Occipital lobe (tissue), 3 donors: ENCODE measurements at places on chromosomes 4 and X.

DNA sequence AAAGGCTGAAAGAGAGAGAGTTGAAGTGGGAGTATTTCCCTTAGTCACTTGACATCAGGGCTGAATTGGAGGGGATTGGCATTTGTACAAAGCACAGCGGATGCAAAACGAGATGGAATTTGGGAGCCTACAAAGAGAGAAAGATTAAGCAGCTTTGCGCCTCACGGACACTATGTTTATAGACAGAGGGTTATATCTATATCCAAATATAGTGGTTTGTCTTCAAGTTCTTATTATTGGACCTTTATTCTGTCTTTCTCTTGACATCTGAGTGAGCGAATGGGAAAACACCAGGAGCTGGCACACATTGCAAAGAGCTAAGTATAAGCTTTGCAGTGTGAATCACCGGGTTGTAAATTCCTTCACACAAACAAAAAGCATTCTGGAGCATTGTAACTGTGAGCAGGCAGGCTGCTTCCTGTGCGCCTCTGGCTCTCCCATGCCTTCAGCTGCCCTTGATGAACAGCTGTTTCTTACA is 500.2 kb downstream of the STIM2 start:
- DNase-seq: no peak

DNA sequence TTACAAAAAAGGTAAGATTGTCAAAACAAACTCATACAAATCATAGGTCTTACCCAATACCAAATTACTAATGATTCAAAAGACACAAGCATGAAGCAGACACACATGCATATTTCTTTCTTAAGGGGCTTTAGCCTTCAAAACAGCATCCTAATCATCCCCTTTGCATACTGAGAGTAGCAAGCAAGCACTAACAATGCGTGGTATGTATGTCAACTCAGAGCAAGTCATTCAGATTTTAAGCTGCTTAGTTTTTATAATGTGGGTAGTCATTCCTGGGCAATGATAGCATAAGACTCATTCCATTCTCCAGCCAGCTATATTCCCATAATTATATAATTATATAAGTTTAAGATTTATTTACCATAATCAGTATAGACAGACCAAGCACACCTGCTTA is 219.6 kb downstream of the DKK2 start:
- DNase-seq: no peak

DNA sequence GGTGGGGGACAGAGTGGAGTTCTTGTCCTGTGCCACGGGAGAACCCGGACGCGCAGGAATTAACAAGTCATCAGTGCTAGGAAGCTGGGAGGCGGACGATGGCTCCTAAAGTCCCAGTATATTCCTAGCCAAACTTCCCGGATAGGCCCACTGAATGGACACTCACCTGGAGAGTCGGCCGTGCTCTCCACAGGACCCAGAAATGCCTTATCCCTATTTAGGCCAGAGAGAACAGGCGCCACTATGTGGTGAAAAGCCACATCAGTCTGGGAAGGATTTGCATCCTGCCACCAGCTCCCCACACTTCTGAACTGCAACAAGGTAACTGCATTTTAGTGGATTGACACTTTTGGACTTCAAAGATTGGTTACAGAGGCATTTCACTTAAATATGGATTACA is 1.1 kb downstream of the CFAP299 start:
- DNase-seq: no peak

DNA sequence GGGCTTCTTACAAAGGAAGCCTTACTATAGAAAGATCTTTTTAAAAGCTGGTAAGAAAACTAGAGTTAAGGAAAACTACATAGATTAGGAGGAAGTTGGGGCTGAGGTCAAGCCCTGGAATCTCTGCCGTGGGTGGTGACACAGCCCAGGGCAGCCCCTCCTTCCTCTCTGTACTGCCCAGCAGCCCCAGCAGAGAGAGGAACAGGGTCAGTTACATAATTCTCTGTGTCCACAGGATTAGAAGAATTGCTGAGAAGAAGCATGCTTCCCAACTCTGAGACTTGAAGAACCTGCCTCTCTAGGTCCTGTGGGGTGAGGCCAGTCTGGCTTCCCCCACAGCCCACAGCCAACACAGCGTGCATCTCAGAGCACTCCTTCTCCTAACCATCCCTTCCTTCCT is 9.2 kb upstream of the ABLIM2 start:
- no peak for DNase-seq

- DNase-seq: no peak
These were observed 13.7 kb upstream of the TMPRSS11E start for GRCh38 chr4:68433582-68433981.

- peak; percentile 19 for DNase-seq
These were observed 277.6 kb downstream of the BCOR start for GRCh38 chrX:39819921-39820849.

- no peak for DNase-seq
These were observed 1.5 kb downstream of the OPHN1 start for GRCh38 chrX:68431836-68432235.

- DNase-seq: no peak
These were observed 937 bp downstream of the HELQ start for GRCh38 chr4:83454686-83455085.

GRCh38 chrX:7841084-7841805 is 1.7 kb upstream of the VCX start:
- DNase-seq: no peak

GRCh38 chr4:183249854-183250253 is 70.2 kb downstream of the CLDN22 start:
- DNase-seq: no peak

DNA sequence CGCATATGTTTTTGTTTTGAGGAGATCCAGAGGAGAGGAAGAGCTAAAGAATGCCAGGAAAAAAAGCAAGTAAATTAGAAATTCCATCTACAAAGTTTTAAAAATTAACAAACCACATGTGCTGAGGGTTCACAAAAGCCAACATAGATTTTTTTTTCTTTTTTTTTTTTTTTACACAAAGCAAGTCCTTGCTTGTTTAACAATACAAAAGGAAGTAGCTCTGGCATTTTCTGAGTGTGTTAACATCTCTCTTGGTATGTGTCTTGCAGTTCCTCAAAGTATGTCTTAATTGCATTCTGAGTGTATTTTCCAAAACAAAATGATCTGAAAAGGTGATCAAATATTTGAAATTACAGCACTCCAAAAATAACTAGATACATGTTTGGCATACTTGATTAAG is 1682.7 kb upstream of the AGA start:
- DNase-seq: no peak

GRCh38 chr4:165740911-165741310 is 132.1 kb upstream of the TLL1 start:
- DNase-seq: no peak

- no peak for DNase-seq
These were observed 124.0 kb downstream of the HMX1 start for GRCh38 chr4:8747467-8748235.

DNA sequence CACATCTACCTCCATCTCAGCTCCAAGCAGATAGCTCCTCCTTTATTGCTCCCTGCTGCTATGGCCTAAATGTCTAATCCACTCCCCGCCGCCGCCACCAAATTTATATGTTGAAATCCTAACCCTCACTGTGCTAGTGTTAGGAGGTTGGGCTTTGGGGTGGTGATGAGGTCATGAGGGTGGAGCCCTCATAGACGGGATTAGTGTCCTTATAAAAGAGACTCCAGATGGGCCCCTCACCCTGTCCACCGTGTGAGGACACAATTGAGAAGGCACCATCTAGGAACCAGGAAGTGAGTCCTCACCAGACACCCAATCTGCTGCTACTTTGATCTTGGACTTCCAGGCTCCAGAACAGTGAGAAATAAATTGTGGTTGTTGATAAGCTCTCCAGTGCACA is 13.6 kb upstream of the TBC1D14 start:
- DNase-seq: no peak

GRCh38 chr4:108371282-108371681 is 202.6 kb upstream of the LEF1 start:
- no peak for DNase-seq

GRCh38 chrX:134692990-134693389 is 34.7 kb upstream of the PLAC1 start:
- no peak for DNase-seq

- DNase-seq: no peak
These were observed 12.3 kb upstream of the ENOX2 start for GRCh38 chrX:130915302-130915701.

GRCh38 chrX:129736491-129736890 is 2.3 kb upstream of the XPNPEP2 start:
- no peak for DNase-seq

DNA sequence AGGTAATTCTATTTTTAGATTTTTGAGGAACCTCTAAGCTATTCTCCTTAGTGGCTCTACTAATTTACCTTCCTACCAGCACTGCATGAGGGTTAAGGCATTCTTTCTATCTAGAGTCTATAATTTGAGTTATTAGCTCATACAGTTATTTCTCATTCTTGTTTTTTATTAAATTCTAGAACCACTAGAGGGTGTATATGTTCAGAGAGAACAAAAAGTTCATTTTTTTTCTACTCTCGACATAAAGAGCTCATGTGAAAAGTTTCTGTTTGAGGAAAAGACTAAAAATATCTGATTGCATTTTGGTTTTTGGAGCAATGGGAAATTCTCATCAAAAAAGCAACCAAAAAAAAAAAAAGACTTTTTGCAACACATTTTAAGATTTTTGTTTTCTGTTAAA is 57.0 kb upstream of the LRAT start:
- DNase-seq: no peak

GRCh38 chr4:185002784-185003183 is 15.5 kb upstream of the HELT start:
- DNase-seq: no peak

GRCh38 chrX:146173742-146174141 is 356.1 kb downstream of the SLITRK2 start:
- no peak for DNase-seq

DNA sequence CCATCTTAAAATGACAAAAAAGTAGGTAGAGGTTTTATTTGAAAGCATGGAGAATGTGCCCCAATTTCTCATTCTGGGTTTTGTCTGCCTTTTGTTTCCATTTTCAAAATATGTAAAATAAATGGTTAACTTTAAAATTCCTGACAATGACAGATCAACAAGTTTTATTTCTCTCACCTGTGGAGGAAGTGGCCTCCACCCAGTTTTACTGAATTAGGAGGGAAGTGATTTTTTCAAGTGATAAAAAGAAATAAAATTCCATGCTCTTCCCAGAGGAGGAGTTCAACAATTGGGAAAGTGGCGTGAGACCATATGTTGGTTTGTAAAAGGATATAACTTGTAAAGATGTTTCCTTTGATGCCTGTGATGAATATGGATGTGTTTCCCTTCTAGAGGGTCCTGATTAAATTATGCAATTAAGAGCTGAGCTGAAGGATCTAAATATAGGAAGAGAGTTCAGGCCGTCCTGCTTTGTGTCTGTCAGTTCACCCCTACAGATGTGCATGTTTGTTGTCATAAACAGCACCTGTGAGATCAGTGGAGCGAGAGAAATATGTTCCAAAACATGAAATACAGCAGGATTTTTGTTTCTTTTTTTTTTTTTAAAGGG is 19.5 kb downstream of the SMAD1 start:
- DNase-seq: no peak

GRCh38 chrX:421646-422391 is 35.1 kb upstream of the PPP2R3B start:
- DNase-seq: no peak

DNA sequence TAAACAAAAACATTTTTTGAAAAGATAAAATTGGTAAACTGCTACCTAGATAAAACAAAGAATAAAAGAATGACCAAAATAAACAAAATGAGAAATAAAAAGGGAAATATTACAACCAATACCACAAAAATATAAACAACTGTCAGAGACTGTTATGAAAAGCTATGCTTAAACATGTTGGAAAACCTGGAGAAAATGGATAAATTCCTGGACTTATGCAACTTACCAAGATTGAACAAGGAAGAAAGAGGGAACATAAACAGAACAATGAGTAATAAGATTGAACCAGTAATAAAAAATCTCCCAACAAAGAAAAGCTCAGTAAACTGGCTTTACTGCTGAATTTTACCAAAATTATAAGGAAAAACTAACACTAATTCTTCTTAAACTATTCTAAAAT is 518.7 kb downstream of the GRXCR1 start:
- DNase-seq: no peak

DNA sequence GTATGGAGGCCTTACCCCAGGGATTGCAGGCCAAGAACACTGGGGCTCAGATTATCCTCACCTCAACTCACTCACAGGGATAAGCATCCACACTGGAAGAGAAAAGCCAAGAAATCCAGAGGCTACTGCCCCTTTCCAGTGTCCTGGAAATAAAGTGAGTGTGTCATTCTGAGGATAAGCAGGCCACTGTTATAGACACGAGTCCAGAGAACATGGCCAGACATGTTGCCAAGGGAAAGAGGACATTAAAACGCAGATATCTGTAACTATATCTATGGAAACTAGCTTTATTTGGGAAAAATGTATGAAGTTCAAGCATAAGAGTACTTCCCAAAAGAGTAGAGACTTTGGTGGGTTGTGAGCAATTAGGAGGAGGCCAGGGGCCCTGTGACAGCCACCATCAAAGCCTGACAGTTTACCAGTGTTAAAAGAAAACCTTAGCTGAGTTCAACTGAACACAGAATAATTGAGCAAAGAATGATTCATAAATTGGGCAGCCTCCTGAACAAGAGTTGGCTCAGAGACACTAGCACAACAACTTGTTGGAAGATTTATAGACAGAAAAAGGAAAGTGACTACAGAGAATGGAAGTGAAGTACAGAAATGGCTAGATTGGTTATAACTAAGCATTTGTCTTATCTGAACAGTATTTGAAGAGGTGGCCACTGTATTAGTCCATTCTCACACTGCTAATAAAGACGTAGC is 1222.2 kb downstream of the STIM2 start:
- DNase-seq: no peak

- no peak for DNase-seq
These were observed 1.2 kb downstream of the PRKX start for GRCh38 chrX:3712051-3712869.

- no peak for DNase-seq
These were observed 13.7 kb downstream of the TEC start for GRCh38 chr4:48255959-48256342.

GRCh38 chr4:138629669-138630068 is 385.9 kb upstream of the NOCT start:
- DNase-seq: no peak

DNA sequence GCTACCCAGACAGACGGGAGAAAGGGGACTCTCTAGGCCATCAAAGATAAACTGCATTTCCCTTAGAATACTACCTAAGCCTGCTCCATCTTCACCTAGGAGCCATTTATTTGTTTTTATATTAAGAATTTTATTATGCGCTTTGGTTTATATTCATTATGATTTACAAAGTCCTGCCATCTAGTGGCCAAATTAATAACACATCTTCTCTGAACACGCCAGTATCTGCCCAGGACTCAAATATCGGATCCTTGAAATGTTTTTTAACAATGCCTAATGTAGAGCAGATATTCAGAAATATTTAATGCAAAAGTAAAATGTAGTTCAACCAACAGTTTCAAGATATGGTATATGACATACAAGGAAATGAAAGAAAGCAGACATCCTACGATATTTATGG is 20.8 kb upstream of the PRPS2 start:
- DNase-seq: no peak

DNA sequence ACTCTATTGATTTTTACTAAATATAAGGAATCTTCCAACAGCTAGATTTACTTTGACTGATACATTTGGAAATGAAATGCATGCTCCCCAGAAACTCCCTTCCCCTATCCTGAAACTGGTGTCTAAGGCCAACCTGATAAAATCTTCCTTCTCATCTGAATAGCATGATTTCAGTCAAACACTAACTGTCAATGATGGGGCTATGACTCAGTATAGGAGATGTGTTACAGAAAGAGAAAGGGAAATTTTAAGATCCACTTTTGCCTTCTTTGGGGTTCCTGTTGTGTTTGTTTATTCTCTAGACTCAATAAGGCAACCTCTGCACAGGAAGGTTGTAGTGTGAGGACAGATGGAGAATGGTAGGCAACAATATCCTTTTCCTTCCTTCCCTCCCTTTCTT is 160.7 kb downstream of the MOSPD2 start:
- no peak for DNase-seq
